Dermis microvascular lymphatic vessel endothelial cell (primary cell): ENCODE measurements at places on chromosomes 7 and 10. TPM values are rescaled to one million over a fixed set of nuclear protein-coding genes. Genes with fewer than 3 reads are reported as not detected.

The ZNF398 gene
- total RNA-seq = 5.0 and 7.2 TPM in 2 replicates

GRCh38 chr10:6221971-6222751, 19.4 kb downstream of the PFKFB3 start:
- DNase-seq = no peak

- DNase-seq = no peak
These were observed 99.8 kb downstream of the KCNMA1 start for GRCh38 chr10:77537720-77538373.

DNA sequence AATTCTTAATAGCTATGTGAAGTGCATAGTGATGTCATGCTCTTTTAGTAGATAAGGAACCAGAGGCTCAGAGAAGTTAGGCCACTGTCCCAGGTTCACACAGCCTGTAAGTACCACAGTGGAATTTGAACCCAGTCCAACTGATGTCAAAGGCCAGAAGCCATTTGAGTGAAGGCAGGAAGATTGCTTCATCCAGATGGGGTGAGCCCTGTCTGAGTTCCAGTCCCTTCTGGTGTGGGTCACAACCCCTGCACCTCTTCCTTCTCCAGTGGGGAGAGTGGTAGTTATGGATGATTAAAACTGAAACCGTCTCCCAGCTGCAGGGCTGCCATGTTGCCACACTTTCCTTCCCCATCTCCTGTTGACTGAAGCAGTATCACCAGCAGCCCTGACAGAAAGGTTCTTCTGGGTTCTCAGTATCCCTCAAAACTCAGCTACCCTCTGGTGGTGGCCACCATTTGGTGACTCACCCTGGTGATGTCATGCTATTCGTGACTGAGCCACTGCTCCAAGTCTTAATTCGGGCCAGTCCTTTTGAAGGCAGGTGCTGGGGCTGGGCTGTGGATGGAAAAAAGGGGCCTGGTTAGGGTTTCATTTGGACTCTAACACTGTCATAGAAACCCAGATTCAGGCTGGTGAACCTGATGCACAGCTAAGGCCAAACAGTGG, 1.5 kb upstream of the C10orf95 start:
- peak; percentile 28 for DNase-seq

- DNase-seq = no peak
These were observed 38.1 kb upstream of the CCDC6 start for GRCh38 chr10:59944339-59944935.

DNA sequence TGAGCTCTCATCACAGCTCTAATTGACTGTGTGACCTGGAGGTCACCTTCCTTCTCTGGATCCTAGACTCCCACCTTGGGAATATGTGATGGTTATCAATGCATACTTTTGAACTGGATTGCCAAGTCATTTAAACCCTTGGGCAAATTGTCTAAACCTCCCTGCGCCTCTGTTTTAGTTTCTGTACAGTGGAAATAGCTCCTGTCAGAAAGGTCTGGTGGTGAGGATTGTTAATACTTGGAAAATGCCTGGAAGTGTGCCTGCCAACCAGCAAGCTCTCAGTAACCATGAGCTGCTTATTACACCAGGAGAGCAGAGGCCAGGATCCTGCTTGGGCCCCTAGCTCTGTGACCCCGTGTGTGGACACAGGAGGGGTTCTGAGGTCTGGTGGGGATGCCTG, 108.7 kb upstream of the PPIF start:
- no peak for DNase-seq
